ENCODE measurements at places on chromosomes 5 and 9. TPM values are rescaled to one million over a fixed set of nuclear protein-coding genes. Genes with fewer than 3 reads are reported as not detected.

Gene SURF4
- total RNA-seq = 87.2 TPM

Gene MEGF10
- total RNA-seq = 0.12 TPM

Gene C9orf50
- not detected for total RNA-seq

Gene BOD1
- total RNA-seq = 24.3 TPM

Gene TESK1
- 9.5 TPM for total RNA-seq

Gene MAPKAP1
- 57.1 TPM for total RNA-seq

Measured in esophagus mucosa (tissue), 1 donor.